Esophagus muscularis mucosa (tissue), 4 donors: ENCODE measurements at places on chromosomes 7 and 10. TPM values are rescaled to one million over a fixed set of nuclear protein-coding genes. Genes with fewer than 3 reads are reported as not detected.

GHRHR gene
- total RNA-seq, result not detected

PPP1R3A gene
- total RNA-seq, result 0.26 TPM

ALOX5 gene
- 14.2 TPM for total RNA-seq

NKX1-2 gene
- total RNA-seq, result not detected

SPDYE2 gene
- total RNA-seq, result not detected

TEX36 gene
- not detected for total RNA-seq

CPA2 gene
- not detected for total RNA-seq

DGKI gene
- total RNA-seq, result 2.0 TPM

CYP2W1 gene
- total RNA-seq, result 0.66 TPM

UCMA gene
- not detected for total RNA-seq

TLX1 gene
- not detected for total RNA-seq

LRIT1 gene
- not detected for total RNA-seq

STEAP1 gene
- total RNA-seq, result 8.6 TPM
